ENCODE measurements at places on chromosomes 7 and 10.

DNA sequence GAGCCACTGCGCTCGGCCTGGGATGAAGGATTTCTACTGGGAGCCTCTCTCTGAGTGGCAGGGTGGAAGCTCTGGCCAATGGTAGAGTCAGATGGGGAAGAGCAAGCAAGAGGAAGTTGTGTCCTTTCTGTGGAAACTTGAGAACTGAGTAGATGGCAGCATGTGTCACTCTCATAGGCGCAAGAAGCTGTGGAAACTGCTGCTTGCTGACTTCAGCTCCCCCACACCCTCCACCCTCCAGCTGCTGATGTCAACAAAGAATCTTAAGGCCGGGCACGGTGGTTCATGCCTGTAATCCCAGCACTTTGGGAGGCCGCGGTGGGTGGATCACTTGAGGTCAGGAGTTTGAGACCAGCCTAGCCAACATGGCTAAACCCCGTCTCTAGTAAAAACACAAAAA, 39.8 kb upstream of the SRGN start:
- DNase-seq: no peak

GRCh38 chr7:141549582-141549981, 1.6 kb upstream of the AGK start:
- DNase-seq: no peak

GRCh38 chr7:47557694-47558670, 23.9 kb downstream of the TNS3 start:
- no peak for DNase-seq

GRCh38 chr7:117796889-117797288, 76.4 kb downstream of the CTTNBP2 start:
- DNase-seq: no peak

- no peak for DNase-seq
Measured at GRCh38 chr10:120650705-120651399, 193.8 kb downstream of the PLPP4 start.

DNA sequence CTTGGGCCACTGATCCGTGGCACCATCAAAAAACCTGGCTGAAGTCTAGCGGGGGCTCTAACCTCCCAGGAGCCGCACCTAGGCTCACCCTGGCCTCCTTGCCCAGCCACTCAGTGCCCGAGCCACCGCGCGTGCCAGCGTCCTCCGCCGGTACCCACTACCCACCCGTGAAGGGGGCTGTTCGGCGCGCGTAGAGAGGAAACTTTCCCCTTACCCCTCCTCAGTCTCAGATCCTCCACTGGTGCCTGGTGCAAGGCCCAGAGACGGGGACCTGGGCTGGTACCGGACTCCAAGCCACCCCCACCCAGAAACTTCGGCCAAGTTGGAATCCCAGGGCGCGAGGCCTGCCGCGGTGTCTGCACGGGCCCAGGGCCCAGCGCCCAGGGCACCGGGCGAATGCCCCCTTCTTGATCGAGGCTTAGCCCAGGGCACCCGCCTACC, 3.5 kb upstream of the EBF3 start:
- DNase-seq: no peak

GRCh38 chr10:77392851-77393250, 244.8 kb downstream of the KCNMA1 start:
- DNase-seq: no peak

DNA sequence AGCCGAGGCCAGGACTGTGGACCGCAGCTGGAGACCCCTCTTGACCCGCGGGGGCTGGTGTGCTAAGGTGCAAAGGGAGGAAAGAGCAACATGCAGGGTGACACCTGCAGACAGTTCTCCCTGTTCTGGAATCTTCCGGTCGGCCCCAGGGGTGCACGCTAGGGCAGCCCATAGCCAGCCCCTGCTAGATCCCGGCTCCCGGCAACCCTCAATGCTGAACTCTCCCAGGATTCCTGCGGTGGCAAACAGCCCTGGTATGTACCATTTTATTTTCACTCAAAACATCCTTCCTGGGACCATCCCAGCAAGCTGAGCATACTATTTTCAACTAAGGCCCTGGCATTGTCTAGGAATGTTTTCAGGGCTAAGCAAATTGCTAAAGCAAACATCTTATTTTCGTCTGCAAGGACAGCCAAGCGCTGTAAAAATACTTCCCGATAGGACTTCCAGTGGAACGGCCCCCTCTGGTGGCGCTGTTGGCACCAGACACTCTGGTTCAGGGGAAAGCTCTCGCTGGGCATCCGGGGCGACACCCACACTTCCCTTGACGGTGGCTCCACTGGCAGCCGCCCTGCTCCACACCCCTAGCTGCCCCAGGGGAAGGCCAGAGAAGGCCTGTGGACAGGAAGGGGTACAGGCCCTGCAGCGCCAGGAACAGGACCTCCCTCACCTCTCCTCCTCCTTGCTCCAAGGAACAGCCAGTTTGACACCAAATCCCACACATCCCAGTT, 99.4 kb downstream of the CTBP2 start:
- peak; percentile 75 for DNase-seq

- no peak for DNase-seq
Measured at GRCh38 chr7:101496017-101496416, 133.1 kb downstream of the MYL10 start.

DNA sequence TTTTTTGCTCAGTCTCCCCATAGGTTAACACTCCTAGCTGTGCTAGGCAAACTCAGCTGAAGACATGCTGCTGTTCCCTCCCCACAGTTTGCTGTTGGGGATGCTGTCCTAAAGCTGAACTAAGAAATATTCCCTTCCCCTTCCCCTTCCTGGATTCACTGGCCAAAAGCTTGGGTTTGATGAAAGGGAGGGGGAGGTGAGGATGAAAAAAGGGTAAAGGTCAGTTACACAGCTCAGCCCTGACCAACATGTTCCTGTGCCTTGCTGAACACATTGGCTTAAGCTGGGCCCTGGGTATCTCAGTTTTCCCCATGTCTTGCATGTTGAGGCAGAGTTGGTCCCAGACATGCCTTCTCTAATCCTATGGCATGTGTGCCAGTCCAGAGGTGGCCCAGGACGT, 15.3 kb downstream of the CCM2 start:
- DNase-seq: no peak

DNA sequence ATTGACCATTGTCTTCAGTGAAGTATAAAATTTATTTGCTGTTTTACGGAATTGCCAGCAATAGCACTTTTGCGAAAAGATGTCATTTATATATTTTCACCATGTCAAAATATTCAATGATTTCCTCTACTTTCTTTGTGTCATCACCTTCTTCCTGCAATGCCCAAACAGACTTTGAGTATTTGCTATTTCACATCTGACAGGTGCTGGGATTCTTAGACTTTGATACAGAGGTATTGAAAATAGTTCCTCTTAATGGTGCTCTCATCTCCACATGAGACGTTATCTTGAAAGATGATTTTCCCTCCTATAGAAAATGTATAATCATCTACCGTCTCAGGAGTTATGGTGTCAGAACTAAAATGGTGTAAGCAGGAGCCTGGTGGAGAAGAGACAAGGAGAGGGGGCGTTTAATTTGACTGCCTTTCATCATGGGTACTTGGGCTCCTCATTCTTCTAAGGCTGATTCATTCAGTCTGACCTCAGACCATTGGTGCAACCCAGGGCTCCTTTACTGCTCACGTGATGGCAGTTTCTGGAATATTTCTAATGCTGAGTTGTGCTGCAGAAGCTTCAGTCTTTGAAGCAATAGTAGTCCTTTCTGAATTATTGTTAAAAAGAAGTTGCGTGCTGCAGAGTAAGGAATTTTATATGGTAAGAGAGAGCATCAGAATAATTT, 404.6 kb downstream of the PHTF2 start:
- no peak for DNase-seq

GRCh38 chr10:11026773-11027172, 9.1 kb downstream of the CELF2 start:
- DNase-seq: no peak

DNA sequence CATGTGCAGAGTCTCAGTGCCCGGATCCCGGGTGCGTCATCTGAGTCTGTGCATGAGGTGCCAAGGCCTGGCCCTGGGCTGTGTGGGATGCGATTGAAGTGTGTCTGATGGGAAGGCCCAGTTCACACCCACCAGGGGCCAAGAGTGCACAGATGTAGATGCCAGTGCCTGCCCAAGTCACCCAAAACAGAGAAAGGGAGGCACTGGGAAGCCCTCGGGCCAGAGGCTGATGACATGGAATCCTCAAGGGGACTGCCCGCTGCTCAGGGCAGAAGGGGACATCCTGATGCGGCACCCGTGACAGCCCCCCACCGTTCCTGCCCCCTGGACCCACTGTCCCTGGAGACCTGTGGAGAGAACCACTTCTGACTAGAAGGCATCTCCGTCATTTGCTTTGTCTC, 72.2 kb upstream of the ZNF479 start:
- DNase-seq: no peak

DNA sequence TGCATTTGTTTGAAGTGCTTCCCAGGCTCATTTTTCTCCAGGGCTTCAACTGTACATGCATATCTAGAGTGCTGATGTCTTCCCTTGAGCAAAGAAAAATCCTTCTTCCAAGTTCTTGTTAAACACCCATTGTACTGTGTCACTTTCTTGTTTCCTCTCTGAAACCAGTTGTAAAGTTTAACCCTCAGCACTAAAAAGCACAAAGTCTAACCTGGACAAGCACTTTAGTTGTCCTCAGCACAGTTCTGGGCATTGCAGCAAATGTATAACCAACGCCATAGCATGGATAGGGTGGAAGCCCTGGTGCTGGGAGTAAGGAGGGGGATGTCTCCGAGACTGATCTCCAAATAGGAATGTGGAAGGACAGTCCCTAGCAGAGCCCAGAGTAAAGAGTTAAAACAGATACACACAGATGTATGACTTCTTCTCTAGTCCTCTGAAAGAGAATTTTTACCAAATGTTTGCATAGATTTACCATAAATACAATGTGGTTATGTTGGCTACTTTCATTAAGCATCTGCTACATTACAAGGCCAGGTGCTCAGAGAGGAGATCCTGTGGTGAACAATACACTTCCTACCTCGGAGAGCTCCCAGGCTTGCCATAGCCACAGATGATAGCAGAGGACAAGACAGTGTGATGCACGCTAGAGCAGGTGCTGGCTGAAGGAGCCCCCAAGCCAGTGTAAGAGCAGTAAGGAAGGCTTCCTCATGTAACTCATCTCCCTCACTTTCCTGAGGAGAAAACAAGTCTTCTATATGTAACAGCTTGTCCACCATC, 57.0 kb downstream of the DNAJC12 start:
- no peak for DNase-seq

- DNase-seq: no peak
Measured at GRCh38 chr7:151628846-151629604, 109.3 kb upstream of the RHEB start.

DNA sequence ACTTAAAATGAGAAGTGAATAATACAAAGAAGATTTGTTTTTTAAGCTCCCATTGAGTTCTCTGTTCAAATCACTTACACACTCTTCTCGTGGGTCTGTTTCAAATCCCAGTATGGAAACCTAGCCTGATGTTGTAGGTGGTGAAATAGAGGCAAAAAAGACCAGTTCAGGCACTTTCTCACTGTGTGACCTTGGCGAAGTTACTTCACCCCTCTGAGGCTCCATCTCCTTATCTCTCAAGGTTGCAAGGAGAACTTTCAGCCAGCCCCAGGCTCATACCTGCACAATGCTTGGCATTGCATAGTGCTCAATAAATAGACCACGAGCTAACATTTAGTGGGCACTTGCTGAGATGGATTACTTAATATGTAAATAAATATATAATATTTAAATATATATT, 90.1 kb downstream of the PRLHR start:
- DNase-seq: no peak

DNA sequence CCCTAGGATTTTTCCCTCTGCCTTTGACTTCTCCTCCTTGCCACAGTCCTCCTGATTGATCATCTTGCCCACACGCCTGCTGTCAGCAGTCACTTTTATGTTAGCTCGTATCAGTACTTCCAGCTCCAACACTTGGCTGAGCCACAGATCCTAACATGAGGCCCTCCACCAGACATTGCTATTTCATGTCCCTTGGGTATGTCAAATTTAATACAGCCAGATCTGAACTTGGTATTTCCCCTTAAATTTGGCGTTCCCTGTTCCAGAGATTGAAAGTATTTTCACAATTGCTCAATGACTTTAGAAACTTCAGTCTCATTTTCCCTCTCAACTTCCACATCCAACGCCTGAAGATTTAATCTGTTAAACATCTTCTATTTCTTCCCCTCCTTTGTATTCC, 140.4 kb downstream of the RNLS start:
- DNase-seq: no peak

DNA sequence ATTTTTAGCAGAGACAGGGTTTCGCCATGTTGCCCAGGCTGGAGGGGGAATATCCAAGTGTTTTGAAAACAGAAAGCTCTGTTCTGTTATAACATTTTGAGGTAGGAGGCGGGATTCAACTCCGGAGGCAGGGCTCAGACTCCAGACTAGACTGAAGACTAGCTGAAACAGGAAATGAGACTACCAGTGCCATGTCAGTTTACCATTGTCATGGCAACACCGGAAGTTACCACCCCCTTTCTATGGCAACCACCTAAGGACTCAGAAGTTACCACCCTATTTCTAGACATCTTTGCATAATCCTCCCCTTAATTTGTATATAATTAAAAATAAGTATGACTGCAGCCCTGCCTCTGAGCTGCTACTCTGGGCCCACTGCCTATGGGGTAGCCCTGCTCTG, 1069.1 kb upstream of the AUTS2 start:
- DNase-seq: no peak

- DNase-seq: no peak
Measured at GRCh38 chr10:69538461-69538860, 34.8 kb downstream of the NEUROG3 start.

GRCh38 chr10:126919426-126919825, 14.2 kb downstream of the DOCK1 start:
- no peak for DNase-seq

DNA sequence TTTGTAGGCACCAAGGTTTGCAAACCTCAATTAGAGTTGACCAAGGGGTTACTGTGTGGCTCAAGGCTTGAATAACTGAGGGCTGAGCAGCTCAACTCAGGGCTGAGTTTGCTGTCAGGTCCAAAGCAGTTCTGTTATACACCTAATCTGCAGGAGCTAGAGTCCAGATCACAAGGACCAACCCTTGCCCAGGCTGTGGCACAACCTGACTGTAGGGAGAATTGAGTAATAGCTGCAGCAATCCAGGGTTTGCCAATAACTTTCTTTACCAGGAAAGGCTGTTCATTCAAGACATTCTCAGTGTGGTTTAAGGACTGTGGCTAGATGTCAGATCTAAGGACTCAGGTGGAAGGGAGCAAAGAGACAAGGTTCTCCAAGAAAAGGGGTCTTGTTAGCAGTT, 115.6 kb upstream of the IMMP2L start:
- DNase-seq: no peak

- no peak for DNase-seq
Measured at GRCh38 chr7:68547181-68547580, 1051.1 kb upstream of the AUTS2 start.

DNA sequence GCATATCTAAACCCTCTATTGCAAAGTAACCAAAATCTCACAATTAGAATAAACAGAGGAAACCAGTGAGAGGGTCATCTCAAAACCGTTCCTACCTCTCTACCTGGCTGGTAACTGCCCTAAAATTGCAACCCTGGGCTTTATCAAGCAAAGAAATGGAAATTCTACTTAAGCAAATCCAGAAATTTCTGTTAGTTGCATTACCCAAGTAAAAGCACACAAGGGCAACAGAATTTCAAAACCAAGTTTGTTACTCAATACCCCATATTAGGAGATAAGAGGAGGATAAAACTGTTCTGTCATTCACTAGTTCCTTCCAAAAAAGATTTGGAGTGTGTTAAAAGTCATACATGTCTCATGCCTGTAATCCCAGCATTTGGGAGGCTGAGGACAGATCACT, 195.3 kb downstream of the FAM107B start:
- no peak for DNase-seq

All from right kidney (tissue), 9 donors.